PC-3 (cell line): ENCODE measurements at places on chromosomes 3 and 15.

- DNase-seq = no peak
These were observed 22.7 kb upstream of the ZNF639 start for GRCh38 chr3:179299999-179300613.

DNA sequence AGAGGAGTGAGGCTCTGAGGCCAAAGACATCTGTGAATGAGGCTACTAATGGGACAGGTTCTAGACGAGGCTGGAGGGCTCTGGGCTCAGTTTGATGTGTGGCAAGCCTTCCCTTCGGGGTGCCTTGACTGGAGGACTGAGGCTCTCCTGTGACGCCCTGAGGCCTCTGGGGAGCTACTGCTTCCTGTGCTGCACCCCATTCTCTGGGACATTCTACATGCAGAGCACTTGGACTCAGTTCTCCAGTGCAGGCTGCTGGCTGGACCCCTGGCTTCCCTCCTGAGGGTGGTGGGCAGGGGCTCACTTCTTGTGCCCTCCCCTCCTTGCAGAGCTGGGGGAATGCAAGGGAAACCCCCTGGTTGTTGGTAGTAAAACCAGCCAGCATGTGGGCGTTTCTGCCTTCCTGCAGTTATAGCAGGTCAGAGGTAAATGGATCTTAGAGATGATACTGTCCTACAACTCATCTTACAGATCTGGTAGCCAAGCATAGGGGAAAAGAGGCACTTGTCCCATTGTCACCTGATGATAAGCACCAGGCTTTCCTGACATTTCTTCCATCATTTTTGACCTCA is 133.3 kb downstream of the CHDH start:
- no peak for DNase-seq

GRCh38 chr15:60212536-60212935 is 185.2 kb downstream of the ANXA2 start:
- DNase-seq = peak; percentile 8

- DNase-seq = no peak
These were observed 631.0 kb upstream of the ALCAM start for GRCh38 chr3:104735691-104736090.

DNA sequence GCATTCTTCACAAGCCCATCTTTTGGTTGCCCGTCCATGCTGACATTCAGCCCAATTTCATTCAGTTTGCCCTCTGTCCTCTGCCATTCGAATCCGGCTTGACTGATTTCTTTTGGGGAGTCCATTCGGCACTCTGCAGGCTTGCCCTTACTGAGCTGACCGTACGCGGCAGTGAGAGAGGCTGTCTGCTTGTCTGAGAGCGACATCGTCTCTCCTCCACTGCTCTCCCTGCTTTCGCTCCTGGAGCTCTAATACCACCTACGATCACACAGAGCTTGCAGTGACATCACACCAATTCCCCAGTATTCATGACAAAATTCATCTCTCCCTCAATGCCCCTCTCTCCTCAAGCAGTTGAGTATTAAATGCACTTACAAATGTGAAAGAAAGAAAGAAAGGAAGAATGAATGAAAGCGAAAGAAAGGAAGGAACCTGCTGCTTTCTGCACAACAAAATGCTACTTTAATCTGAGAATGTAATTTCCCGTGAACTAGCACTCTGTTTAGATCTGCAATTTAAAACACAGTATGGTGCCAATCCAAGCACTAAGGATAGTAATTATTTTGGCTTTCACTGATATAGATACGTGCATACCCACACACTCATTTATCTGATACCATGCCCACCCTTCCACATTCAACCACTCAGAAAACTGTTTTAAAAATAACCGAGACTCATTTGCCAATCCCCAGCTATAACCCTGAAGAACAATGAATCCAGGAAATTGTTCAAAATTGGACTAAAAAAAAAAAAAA is 89.5 kb downstream of the DHX30 start:
- DNase-seq = no peak

GRCh38 chr15:68500363-68501258 is 68.6 kb upstream of the ITGA11 start:
- DNase-seq = no peak

DNA sequence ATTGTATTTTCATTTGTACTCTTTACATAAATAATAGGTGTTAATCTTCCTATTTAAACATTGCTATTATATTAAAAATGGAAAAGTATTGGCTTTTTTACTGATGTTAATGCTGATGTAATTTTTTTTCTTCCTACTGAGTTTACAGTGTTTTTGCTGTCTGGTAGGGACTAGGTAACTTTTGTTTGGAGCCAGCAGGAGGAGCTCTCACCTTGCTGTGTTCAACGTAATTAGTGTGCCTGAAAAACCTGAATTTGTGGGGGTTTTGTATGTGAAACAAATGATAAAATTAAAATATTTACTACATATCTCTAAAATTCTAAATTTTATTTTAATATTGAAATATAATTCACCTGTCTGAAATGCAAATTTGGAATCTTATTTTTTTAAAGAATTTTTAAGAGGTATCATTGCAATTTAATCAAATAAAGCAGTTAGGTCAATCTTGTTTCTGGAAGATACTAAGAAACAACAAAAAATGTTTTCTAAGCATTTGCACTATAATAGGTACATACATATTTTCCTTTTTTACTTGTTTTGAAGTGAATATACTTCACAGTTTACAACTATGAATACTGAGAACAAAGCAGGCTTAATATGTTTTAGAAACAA is 48.8 kb downstream of the EPHA6 start:
- DNase-seq = peak; percentile 63

- DNase-seq = no peak
These were observed 30.5 kb upstream of the BLM start for GRCh38 chr15:90686435-90687218.

- no peak for DNase-seq
These were observed 65.0 kb downstream of the FRMD4B start for GRCh38 chr3:69320871-69321271.

DNA sequence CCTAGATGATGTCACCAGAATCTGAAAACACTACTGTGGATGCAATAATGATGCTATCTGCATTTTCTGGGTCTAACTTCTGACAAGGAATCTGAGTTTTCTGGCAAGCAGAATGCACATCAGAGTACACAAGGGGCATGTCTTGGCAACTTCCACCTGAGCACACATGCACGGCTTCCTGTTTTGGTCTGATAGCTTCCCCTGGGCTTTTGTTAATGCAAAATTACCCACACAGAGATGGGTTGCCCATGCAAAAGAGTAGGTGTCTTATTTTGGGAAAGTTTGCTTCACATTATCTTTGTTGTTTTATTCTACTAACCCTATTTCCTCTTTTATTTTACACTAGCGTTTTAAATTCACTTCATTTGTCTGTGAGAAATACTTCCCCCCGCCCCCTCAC is 74.2 kb upstream of the SATB1 start:
- no peak for DNase-seq

DNA sequence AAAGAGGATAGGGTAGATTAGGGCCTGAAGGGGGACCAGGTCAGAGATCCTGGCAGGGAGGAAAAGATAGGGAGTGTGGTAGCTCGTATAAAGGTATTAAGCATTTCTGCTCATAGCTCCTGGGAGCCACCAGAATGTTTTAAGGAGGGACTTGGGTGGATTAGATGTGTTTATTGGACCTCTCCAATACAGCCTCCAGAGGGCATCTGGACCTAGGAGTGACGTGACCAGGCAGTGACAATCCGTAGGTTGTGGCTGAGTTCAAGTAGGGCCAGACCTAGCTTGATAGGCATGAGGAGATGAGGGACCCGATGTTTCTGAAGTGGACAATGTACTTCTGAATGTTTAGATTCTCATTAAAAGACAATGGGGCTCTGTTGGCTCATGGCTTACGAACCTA is 435.2 kb downstream of the MCTP2 start:
- no peak for DNase-seq

- no peak for DNase-seq
These were observed 17.8 kb downstream of the TF start for GRCh38 chr3:133763797-133764683.

GRCh38 chr3:64530434-64531049 is 157.3 kb downstream of the ADAMTS9 start:
- peak; percentile 62 for DNase-seq

- DNase-seq = no peak
These were observed 35.9 kb upstream of the GOLGA6L2 start for GRCh38 chr15:23482764-23483489.

DNA sequence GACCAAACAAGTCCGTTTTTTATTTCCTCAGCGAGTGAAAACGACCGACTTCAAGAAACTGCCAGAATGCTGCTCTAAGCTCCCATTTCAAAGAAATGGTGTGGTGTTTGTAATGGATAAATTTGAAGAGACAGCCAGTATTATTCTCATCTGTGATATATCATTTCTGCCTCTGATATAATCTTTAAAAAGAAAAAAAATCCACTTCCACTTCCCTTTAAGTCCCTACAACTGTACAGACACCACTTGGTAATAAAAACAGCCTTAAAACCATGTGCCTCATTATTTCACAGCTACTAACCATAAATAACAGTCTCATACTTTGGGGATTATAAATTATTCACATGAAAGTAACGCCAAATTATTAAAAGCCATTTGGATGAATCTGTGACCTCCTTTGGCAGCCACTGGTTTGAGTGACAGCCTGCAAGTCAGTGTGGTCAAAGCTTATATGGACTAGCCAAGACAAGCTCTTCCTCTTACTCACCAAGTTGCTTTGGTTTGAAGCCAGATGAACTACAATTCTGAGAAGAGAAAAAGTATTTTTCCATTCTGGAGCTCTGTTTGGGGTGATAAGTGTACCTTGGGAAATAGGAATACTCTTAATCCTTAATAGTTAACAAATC is 168.0 kb downstream of the SHOX2 start:
- peak; percentile 51 for DNase-seq

DNA sequence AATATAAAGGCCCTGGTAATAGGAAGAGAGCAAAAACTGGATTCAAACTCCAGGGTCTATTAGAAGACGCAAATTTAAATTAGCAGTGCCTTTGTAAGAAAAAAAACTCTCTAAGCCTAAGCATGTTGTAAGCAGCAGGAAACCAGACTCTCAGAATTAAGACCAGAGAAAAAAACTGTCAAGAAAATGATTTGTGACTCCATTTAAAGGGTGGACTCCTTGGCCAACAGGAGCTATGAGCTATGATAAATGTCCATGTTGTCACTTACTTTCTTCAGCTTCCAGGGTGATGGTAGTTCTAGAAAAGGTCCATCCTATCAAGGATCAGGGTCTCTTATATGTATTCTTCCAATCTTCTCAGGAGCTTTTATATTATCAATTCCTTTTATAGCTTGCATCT is 34.9 kb upstream of the CCDC50 start:
- DNase-seq = no peak

GRCh38 chr3:10748040-10748439 is 68.0 kb upstream of the SLC6A11 start:
- no peak for DNase-seq

DNA sequence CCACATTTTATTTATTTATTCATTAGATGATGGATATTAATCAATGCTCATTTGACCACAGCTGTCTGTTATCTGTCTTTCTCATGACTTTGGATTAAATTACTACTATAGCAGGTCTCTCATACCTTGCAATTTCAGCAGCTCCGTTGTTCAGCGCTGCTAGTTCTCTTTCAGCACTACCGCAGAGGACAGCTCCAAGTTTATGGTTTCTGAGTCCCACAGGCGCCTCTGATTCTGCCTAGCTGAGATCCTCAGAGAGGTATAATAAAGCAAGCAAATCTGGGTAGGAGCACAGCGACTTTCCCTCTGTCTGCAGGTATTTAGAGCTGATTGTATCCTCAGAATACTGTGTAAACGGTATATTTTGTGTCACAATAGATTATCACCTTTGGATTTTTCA is 204.9 kb downstream of the CNTN4 start:
- DNase-seq = peak; percentile 7

DNA sequence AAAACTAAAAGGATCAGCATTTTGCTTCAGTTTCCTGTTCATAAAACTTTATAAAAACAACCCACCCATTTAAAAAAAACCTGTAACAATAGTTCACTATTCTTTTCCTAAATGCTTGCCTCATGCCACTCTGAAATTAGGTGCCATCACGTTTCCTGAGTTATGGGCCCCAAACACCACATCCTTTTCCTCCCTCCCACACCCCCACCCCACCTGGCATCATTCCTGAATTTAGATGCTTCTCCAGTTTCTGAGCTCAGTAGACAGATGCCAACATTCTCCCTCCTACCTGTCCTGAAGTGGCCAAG is 11.9 kb upstream of the ARHGEF3 start:
- DNase-seq = peak; percentile 62

- DNase-seq = no peak
These were observed 2.4 kb downstream of the SKOR1 start for GRCh38 chr15:67827562-67828277.
